ENCODE measurements at places on chromosomes 2 and 18.

DNA sequence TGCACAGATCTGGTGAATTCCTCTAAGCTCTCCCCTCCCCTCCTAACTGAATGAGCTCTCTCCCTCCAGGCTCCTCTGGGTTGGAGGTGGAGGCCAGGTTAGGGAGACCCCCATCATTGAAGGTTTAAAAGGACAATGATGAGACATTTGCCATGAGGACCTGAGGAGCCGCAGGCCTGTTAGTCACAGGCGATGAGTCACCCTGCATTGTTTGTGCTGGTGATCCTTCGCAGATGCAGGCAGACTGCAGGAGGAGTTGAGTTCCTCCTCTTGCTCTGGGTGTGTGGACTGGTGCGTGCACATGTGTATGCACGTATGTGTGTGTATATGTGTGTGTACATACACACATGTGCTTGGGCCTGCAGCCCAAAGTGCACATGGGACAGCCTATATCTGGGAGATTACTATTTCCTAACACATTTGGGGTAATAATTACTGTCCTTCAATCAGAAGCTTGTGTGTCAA, 42.0 kb downstream of the MCFD2 start:
- DNase-seq = peak; percentile 16

GRCh38 chr2:55093381-55093780, 43.1 kb upstream of the RTN4 start:
- peak; percentile 34 for DNase-seq

- no peak for DNase-seq
Measured at GRCh38 chr18:77177009-77177408, 44.4 kb upstream of the MBP start.

GRCh38 chr2:160417745-160418397, 75.7 kb downstream of the RBMS1 start:
- no peak for DNase-seq

- DNase-seq = no peak
Measured at GRCh38 chr2:75865702-75866101, 155.0 kb upstream of the GCFC2 start.

GRCh38 chr2:175366815-175367214, 185.3 kb upstream of the ATP5MC3 start:
- peak; percentile 44 for DNase-seq

DNA sequence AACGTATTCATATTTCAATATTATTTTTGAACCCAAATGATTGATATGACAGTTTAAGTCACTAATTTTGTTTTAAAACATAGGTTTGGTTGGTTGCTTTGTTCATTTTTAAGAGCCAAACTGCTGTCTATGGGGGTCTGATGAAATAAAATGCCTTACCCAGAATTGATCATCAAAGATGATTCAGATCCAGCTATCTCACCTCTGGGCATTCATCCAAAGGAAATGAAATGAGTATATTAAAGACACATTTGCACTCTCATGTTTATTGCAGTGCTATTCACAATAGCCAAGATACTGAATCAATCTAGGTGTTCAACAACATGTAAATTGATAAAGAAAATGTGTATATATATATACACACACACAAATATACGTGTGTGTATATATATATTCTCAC, 326.9 kb upstream of the GULP1 start:
- no peak for DNase-seq

DNA sequence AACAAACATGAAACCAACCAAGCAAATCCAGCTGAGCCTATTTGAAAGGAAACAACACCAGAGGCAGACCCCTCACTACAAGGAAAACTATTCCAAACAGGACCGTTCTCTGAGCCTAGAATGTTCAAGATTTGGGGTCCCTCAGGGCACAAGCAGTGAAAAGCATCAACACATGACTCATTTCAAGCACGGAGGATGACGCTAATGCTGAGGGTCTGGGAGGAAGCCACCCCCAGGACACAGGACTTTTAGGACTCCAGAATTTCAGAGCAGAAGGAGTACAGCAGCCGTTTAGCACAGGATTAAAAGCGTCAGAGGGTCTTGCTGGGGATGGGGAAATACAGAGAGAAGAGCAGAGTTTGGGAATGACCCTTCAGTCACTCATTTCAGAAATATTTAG, 168.9 kb downstream of the DLGAP1 start:
- DNase-seq = no peak

DNA sequence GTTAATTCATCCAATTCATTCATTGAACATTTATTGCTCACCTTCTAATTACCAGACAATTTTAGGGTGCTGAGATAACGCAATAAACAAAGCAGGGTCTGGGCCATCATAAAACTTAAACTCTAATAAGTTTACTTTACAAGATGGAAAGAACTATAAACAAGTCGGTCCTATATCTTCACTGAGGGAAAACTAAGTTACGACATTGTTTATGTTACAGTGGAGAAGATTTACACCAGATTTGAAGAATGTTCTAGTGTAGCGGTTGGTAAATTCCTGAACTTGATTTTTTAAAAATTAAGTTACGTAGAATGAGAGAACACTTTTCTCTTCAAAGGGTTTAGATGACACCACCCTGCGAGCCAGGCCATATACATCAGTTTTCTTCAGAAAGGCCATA, 20.7 kb upstream of the FRZB start:
- no peak for DNase-seq

DNA sequence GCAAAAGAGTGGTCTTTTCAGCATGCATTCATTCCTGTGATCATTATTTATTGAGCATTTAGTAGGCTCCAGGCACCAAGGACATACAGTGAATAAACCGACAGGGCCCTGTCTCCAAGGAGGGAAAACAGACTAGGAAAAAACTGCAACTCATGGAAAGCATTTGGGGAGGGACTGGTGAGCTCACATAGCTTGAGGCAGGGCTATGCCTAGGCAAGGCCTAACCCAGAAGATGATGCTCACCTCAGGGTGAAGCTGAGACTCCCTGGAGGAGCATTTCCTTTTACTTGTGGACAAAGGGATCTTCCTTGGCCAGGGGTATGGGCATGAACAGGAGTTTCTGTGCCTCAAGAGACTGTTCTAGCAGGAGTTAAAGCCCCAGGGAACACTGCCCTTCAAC, 3.9 kb downstream of the CXCR1 start:
- no peak for DNase-seq

DNA sequence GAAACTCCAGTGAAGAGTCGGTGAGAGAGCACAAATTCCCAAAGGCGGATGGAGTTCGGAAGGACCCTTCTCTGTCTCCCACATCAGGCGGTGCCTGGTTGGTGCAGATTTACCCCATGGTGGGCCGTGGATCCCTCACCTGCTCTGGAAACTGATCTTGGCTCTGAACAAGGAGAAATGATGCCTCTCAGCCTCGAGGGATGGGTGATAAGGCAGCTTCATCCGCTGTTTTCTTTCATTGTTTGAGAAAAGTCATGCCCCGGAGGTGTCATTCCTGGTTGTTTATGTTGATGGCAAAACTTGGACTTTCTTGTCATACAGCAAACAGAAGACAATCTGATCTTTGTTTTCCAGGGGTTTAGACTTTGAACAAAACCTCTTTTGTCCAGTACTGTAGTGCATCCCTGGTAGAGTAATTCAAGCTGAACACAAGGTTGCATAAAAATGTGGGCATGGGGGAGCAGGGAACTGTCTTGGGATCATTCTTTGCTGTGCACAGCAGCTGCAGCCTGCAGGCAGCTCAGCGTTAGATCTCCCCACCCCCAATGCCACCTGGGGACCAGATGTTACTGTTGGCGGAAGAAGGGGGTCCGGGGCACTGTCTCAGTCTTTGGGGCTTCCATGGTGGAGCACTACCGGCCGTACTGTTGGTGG, 81.3 kb downstream of the NFATC1 start:
- DNase-seq = no peak

- no peak for DNase-seq
Measured at GRCh38 chr2:219350710-219351221, 18.2 kb upstream of the RESP18 start.

DNA sequence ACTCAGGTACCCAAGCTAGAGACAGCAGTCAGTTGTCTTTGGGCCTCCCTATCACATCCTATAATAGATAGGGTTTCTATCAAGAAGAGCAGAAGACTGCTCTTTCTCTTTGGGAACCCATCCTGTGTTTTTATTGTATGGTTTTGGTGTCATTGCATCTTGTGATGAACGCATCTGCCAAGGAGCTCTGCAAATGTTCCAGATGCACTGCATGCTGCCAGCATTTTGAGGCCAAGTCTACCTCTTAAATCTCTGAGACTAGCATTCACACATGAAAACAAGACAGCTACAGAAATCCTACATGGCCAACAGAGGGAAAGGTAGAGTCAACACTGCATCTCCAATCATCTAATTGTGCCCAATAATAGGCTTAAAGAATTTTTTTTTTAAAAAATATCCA, 14.0 kb downstream of the SEMA4F start:
- DNase-seq = no peak

- no peak for DNase-seq
Measured at GRCh38 chr2:190031969-190032618, 30.4 kb downstream of the MSTN start.

DNA sequence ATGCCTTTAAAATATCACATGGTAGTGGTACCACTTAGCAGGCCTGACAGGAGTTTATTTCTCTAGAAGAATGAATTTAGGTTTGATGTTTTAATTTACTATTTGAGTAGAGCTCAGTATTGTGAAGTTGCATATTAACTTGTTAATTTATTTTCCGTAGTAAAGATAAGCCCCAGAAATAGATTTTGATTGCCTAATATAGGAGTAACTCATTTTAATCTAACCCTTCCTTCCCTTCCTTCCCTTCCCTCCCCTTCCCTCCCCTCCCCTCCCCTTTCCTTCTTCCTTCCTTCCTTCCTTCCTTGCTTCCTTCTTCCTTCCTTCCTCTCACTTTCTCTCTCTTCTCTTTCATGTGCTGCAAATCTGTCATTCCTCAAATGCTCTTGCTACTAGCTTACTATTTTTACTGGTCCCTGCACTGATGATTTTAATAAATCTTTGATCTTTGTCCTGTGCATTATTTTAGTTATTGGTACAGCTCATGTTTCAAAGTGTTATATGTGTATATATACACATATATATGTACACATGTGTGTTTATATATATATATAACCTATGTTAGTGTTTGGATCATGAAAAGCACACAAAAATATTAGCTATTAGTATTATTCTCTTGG, 862.6 kb upstream of the CNTNAP5 start:
- no peak for DNase-seq

DNA sequence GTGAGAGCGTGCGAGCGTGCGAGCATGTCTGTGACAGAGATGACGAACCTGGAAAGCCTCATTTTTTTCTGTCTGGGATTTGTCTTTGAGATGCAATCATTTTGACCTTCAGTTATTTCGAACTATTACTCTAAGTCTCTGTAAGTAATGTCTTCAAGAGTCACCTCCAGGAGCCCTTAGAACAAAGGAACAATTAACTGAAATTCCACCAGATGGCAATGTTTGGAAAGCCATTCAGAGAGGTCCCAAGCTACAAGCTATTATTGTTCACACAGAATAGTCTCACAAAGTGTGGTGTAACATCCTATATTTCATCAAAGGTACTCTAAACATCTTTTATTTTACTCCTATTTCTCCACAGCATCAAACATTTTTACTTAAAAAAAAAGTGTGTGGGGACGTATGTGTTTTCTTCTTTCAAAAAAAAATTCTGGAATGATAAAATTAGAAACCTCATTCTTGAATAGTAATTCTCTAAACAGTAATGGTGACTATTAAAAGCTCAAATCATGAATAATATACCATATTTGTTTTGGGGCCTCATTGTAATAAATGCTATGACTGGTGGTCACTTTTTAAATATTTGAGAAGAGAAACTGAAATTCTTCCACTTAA, 35.1 kb upstream of the MAPRE2 start:
- no peak for DNase-seq

- no peak for DNase-seq
Measured at GRCh38 chr2:224213396-224213795, 174.3 kb upstream of the SERPINE2 start.

DNA sequence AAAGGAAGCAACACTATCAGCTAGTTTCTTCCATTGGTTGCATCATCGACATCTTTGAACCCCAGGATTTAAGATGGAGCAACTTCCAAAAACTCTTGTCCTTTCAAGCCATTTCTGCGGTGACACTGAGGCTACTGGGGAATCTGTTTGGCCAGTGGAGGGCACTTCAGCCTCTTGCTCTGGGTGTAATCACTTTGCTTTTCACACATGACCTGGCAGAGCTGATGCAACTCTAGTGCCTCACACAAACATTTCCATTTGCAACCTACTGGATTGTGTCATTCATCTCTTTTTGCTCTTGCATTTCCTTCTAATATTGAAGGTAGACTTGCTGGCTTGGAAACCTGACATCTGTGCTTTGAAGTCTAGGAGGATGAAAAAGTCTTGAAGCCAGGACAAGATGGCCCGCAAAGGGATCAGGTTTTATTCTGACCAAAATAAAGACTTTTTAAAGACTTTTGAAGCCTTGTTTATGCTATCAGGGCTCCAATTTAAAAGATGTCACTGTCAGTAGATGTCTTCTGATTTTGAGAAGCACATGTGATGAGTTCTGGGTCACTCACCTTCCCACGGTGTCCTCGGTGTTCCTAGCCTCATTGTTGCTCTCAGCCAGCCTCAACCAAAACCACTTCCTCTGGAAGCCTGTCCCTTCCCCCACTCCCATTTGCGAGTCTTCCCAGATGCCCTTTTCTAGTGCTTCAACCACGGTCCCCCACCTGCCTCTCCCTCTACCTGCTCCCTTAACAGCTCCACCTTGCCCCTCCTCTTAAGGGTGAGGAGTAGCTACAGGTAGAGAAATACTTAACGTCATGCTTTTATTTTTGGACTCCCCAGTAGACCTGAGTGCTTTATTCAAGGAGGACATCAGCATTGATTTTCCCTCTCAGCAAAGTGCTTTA, 69.7 kb upstream of the KCNE4 start:
- DNase-seq = no peak

DNA sequence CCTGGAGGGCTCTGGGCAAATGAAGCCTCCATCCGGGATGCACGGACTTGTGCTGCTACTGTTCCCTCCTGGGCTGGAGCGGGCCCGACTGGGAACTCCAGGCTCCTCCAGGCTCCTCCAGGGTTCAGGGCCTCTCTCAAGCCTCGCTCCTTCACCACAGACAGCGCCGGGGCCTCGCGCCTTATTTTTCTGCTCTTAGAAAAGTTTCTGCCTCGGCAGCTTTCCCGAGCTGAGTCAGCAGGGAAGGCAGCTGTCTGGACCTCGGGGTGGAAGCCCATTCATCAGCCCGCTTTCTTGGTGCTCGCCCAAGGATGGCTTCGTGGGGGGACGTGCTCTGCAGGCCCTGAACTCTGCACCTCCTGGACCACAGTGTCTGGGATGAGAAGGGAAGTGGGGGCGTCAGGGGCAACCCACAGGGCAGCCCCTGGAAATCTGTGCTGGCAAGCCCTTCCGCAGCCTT, 12.9 kb upstream of the TEX51 start:
- DNase-seq = no peak

DNA sequence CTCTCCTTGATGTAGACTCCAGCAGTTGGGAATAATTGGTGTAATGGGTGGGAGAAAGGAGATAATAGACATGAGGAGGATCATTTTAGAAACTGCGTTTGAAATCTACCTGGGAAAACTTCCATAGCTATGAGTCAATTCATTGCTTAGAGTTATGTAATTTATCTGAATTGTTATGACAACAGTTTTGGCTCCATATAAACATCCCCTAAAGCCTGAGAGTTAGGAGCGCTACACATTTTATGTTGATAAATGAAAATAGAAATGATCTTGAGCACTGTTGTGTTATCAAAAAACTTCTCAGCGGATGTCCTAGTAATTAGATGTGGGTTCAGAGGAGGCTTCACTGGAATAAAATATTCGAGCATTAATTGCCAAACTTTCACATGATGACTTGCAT, 573.4 kb downstream of the TSN start:
- no peak for DNase-seq

GRCh38 chr2:181948227-181948626, 37.4 kb upstream of the PPP1R1C start:
- DNase-seq = no peak

GRCh38 chr2:9241233-9241632, 34.6 kb downstream of the ASAP2 start:
- no peak for DNase-seq

- no peak for DNase-seq
Measured at GRCh38 chr18:22086973-22087372, 82.4 kb upstream of the GATA6 start.

All from SIG-M5 (cell line).